ENCODE measurements at places on chromosomes 7 and 10. TPM values are rescaled to one million over a fixed set of nuclear protein-coding genes. Genes with fewer than 3 reads are reported as not detected.

DNA sequence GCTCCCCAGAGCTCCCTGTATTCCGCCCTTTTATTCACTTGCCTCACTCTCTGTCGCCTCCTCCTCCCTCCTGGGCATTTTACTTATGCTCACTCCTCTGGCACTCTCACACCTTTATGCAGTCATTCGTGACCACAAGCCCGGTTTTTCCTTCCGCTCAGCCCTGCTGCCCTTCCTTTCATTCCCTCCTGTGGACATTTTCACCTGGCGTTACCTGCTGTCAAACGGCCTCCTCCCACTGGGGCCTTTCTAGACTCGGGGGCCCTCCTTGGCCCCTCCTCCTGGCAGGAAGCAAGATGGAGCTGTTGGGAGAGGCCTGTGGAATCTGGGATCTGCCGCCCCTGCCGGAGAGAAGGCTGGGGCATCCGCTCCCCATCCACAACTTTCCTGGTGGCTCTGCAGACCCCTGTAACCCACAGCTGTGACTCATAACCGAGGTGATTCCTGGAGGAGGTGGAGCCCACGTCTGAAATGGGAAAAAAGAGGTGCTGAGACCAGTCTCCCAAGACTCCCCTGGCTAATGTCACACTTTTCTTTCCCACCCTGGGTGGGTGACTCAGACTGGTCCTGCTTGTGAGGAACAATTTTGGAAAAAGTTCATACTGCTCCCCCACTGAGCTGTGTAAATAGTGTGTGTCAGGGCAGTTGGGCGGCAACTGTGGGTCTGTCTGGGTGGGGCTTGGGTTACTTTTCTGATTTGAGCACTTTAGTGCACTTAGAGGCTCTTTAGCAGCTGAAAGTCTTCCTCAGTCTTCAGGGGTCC, 1.2 kb downstream of the VCL start:
- peak; percentile 81 for DNase-seq

- no peak for DNase-seq
Measured at GRCh38 chr7:924541-925231, 29.8 kb downstream of the ADAP1 start.

DNA sequence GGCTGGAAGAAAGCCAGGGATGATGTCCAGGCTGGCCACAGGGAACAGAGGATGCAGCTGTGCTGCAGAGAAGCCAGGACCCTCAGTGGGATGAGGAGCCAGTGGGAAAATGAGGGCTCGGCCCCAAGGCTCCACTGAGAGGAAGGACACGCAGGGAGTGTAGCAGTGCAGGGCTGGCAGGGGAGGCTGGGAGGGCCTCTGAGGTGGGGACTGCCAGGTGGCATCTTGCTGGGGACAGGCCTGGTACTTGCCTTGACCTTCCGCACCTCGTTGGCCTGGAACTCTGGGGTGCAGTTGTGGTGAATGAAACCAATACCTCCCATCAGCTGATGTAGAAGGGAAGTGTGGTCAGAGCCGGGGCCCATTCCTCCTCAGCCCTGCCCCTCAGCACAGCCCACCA, 9.2 kb downstream of the IMPDH1 start:
- DNase-seq, result no peak

GRCh38 chr10:78179886-78180705, 146.4 kb downstream of the RPS24 start:
- no peak for DNase-seq

DNA sequence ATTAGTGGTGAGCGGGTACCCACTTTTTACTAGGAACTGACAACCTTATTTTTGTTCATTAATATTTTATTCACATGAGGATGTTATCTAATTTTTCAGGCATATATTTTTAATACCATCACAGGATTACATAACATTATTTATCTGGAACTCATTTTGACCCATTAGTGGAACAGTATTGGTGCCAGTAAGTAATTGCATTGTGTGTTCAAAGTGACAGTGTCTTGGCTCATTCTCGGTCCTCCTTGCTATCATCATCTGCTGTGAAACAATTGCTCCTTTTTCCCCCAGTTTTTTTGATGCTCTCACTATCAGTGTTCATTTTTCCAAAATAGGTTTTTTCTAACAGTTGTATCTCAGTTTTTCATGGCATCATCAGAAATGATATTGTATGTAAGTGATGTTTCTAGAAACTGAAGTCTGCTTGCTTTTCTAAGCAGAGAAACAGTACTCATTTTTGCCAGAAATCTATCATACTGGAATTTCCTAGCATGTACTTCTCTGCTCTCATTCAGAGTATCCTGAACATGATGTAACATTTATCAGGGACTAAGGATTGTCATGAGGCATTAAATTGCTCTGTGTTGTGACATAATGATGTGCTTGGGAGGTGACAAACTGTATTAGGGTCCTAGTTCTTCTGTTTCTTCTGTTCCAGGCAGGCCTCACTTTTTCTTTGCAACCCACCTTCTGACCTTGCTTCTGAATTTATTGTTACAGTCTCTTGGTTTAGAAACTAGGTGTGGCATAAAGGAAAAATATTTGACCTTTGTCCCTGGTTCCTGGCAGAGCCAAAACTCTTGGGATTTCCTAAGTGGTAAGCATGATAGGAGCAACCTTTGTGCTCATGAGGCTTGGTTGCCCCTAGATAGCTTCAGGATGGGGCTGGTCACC, 4.2 kb downstream of the NUB1 start:
- no peak for DNase-seq

DNA sequence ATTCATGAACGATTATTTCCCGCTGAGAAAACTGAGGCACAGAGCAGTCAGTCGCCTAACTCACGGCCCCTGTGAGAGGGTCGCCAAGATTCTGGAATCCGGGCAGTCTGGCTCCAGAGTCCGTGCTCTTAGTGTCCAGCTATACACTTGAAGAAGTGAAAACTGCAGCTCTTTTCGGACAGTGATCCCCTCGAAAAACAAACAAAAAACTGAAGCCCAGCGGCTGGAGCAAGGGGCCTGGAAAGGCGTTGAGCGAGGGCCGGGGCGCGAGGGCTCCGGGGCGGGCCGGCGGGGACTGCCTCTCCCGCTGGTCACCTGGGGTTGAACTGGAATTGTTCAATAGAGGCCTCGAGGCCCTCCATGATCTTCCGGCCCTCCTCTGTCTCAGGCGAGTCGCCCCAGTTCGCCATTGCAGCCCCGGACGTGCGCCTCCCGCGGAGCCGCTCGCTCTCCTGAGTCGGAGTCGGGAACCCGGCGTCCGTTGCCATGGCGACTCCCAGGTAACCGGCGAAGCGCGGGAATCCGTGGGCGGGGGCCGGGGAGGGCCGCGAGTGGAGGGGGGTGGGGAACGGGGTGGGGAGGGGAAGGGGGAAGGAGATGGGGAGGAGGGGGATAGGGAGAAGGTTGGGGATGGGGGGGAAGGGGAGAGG, 881 bp downstream of the C10orf67 start:
- peak; percentile 89 for DNase-seq

DNA sequence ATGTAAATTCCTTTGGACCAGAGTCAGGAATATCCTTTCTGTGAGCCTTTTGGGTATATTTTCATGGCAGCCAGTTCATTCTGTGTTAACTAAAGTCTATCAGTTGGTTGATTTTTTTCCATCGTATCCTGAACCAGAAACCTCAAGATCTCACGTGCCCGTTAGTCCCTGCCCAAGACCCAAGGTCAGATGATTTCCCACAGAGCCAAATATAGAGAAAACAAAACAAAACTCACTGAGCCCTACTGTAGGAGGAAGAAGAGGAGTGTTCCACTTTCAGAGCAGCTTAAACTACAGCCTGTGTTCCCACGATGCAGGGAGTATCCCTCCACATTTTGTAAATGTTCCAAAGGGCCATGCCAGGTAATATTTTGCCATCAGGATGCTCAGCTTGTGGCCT, 96.0 kb upstream of the ADO start:
- no peak for DNase-seq

GRCh38 chr10:102726274-102726673, 11.8 kb downstream of the SFXN2 start:
- no peak for DNase-seq

DNA sequence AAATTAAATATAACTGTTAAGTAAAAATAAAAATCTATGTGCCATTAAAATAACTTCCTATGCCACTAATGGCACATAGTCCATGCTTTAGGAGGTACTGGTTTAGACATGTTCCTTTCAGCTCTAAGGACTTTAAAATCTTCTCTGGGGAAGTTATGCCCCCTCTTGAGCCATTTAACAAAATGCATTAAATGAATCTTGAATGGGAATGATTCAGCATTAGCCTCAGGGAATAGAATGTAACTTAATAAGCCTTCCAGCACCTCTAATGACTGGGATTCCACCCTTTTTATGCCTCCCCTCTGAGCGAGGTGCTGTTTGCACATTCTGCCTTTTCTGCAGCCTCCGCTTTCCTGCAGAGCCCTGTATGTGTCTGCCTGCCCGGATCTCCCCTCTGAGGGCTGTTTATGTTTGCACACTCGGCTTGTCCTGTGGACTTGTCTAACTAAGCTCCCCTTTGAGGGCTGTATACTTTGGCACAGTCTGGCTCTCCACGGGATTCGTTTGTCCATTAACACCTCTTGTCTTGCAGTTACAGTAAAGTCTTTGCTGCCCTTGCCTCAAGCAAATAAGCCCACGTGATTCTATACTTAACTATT, 108.4 kb upstream of the HPS1 start:
- DNase-seq, result peak; percentile 31

- no peak for DNase-seq
Measured at GRCh38 chr7:143980746-143981510, 19.2 kb upstream of the OR6B1 start.

GRCh38 chr7:94529516-94529915, 19.9 kb downstream of the CASD1 start:
- peak; percentile 28 for DNase-seq

GRCh38 chr10:125627646-125628045, 55.3 kb downstream of the TEX36 start:
- DNase-seq, result no peak

DNA sequence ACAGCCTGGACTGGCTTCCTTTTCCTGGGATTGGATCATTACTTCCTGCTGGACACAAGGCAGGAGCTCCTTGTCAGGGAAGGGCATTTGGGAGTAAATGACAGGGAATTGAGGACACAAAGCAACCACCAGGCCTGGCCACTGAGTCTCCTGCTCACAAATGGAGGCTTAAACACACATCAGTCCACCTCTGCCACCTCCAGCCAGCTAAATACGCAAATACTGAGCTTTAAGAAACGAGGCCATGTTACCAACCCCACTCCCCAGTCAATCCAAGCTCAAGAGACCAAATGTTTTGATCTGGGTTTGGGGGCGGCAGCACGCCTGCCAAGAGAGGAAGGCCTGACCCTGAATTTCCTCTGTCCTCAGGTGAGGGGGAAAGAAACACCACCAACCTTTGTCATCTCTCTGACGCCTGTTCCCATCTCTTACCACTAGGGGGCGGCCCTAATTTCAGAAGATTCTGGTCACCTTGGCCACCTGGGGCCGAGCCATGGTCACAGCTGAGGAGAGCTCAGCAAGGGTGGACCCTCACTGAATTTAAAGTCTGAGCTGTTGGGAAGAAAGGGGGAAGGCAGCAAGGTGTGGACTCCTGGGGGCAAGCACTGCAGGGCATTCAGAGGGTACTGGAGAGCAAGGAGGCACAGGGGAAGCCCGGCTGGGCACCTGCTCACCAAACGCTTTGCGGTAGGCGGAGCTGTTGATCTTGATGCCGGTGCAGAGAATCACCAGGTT, 16.5 kb downstream of the AIFM2 start:
- DNase-seq, result peak; percentile 70

DNA sequence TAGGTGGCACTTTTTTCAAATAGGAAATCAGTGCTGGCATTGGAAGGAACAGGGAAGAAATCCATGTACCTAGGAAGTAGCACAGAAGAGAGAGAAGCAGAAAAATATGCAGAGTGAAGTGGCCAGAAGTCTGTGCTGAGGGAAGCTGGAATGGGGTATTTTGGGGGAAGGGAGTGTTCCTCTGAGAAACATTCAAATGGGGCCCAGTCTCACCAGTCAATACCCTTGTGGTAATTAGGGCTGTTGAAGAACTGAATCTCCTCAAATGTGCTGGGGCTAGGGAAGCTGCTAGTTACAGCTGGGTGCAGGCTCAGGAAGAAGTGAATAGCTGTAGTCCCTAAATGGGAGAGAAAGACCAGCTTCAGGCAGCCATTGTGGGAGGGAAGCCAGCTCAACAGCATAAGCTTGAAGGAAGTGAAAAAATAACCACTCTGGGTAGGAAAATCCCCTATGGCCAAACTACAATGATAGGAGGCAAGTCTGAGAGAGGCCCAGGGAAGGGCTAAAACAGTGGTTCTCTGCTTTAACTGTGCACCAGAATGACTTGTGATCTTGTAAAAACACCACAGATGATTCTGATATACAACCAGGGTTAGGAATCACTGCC, 7.6 kb downstream of the NDST2 start:
- DNase-seq, result no peak

DNA sequence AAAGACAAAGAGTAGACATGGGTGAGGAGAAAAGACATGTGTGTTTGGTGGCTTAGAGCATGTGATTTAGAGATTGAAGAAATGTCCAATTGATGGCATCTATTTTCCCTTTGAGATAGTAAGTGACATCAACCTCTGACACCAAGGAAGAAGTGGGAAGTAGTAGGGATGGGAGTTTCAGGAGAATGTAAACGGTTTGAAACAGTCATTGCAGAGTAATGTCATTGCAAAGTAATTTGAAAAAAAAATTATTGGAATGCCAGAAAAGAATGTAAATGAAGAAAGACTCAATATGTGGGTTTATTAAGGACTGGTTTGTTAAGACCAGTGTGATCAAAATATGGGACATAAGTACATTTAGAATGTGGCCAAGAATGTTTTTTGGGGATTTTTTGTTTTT, 26.6 kb downstream of the GNG11 start:
- DNase-seq, result no peak

DNA sequence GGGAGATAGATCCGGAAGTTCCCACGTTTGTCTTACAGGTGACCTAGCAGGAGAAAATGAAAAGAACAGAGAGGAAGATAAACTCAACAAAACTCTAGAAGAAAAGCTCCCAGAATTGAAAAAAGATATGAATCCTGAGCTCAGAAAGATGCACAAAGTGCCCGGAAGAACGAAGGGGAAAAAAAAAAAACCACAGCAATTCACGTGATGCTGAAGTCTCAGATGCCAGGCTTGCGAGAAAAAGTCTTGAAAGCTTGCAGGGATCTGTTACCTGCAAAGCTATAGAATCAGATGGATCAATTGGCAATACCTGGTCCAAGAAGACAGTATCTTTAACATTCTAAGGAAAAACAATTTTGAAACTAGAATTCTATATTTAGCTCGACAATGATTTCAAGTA, 33.5 kb downstream of the CARD11 start:
- DNase-seq, result no peak

DNA sequence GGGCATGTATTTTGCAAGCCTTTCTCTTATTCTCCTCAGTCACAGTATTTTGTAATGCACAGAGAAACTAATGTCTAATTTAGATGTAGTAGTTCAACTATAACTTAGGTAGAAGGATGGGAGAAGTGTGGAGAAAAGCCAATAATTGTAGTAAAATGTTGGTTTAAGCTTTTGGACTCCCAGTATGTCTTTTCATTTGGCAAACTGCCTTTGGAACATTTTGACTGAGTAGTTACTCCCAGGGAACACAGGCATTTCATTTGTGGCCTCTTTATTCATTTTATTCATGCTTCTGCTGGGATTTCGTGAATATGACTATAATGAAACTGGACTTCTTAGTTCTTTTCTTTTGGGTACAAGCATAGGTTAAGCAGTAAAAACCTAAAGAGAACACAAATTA, 79.0 kb downstream of the EXOC4 start:
- DNase-seq, result no peak

- no peak for DNase-seq
Measured at GRCh38 chr10:63703740-63704345, 182.6 kb downstream of the REEP3 start.

Gene PCDH15
- 0.17 TPM for total RNA-seq

Gene LRRC61
- total RNA-seq, result 14.3 TPM

Gene NRCAM
- total RNA-seq, result 37.2 TPM

Gene TRIM73
- total RNA-seq, result 4.4 TPM

Gene CPEB3
- total RNA-seq, result 2.2 TPM

Measured in neural progenitor cell (in vitro differentiated cells).